ENCODE measurements at places on chromosomes 11 and 22.

- no peak for DNase-seq
These were observed 259.4 kb downstream of the SWAP70 start for GRCh38 chr11:9923280-9923679.

DNA sequence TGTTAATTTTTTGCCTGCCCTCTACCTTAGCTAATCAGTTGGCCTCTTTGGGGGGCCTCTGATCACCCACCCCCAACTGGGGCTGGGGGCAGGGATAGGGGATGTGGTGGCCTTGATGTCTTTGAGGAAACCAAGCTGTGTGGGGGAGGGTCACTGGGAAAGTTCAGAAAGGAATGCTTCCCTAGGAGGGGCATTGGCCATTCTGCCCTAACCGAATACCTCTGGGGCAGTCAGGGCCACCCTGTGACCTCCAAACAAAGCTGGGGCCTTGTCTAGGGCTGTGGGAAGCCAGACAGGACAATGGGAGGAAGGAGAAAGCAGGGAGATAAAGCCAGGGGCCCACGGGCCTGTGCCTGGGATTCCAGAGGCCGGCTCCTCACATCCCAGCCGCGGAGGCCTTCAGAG is 97.5 kb downstream of the TSPAN18 start:
- no peak for DNase-seq

DNA sequence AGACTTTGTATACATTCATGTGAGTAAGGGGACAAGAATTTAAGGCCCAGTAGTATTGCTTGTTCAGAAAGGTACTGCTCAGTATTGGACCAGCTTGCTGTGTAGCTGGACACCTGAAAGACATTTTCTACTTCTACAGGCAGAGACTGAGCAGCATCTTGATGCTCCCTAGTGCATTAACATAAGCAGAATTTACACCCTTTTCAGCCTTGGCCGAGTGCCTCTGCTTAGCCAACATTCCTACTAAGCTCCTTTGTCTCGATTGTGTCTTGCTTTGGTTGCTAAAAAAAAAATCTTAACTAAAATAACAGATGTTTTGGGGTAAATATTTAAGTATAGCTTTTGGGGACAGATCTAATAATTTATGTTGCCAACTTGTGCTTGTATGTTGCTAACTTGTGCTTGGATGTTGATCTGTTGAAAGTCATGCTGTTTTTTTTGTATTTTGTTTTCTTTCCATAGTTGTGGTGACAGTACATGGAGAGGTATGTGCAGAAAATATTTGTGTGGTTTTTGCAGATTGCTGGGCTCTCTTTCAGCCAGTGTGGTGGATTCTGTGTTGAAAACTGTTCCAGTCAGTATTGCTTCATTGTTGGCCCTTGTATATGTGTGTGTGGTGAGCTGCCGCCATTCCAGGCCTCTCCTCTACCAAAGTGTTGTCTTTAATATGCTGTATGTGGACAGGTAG is 3.7 kb downstream of the PTS start:
- DNase-seq = peak; percentile 80

GRCh38 chr11:90476442-90477007 is 253.7 kb upstream of the CHORDC1 start:
- no peak for DNase-seq

DNA sequence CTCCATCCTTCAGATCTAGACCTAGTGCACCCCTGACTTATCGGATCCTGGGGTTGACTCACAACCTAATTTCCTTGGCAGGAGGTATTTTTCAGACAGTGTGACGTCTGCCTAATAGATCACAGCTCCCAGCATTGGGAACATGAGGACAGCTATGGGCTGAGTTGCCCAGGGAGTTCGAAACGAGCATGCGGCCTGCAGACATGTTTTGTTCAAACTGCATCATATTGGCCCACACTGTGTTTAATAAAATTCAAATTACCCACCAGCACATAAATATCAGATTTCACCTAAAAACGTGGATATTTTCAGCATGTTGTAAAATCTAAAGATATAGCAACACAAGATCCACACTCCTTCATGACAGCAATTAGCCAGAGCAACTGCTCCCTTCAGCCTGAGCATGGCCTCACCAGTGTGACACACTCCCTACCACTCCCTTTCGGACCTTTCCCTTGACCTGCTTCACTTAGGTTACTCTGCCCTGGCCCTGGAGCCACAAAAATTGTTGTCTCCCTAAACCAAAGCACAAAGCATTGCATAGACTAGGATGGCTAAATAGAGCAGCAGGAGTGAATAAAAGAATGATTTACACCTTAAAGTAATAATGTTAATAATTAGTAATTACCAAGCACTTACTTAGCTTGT is 53.6 kb upstream of the USP47 start:
- DNase-seq = no peak

- DNase-seq = no peak
These were observed 72.7 kb downstream of the KCNQ1 start for GRCh38 chr11:2517386-2518064.

DNA sequence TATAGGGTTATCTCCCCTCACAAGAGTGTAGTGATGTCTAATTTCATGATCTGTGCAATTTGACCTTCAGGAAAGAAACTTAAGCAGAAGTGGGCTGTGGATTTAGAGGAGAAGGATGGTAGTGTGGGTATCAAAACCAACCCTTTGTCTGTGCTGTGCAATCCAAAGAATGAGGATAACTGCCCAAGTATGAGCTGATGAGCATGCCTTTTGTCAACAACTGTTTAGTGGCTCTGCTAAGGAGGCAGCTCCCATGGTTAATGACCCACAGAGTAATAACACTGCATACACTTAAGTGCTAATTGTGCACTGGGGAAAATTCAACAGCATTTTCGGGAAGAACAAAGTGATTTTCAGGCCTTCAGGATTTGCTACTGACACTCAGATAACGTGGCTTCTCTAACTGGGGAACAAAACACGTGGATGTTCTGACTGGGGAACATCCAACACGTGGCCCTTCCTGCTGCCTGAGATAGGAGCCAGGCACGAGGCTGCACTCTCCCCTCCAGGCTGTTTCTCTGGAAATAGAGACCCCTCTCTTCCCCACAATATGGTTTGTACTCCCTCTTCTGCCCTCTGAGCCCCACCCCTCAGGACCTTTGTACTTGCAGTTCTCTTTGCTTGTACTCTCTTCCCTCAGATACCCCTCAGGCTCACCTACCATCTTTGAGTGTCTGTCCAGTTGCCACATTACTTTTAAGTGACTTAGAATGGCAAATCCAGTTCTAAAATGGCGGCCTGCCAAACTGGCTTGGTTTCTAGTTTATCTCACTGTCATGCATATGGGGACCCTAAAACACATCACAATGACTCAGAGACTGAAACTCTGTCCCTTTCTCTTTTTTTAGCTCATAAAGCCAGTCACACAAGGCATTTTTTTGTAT is 234.9 kb upstream of the POU2AF2 start:
- DNase-seq = no peak

- DNase-seq = no peak
These were observed 47.8 kb upstream of the CD5 start for GRCh38 chr11:61054513-61054912.

DNA sequence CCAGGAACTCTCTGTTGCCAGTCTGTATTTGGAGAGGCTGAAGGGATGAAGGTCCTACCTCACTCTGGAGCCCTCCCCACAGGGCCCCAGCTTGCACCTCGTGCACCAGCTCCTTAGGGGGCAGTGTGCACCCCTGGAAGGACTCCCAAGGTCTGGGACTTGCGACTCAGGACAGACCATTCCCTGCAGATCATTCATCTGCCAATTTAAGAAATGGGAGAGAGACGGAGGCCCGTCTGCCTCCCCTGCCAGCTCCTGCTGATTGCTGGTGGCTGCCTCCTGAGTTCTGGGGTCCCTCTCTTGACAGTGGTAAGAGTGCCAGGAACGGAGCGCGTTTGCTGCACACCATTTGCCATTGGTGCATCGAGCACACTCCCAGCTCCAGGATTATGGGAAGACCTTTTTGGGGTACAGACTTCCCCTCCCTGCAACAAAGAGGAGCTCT is 27.4 kb upstream of the MALAT1 start:
- no peak for DNase-seq

GRCh38 chr11:29989174-29989970 is 27.5 kb downstream of the KCNA4 start:
- DNase-seq = no peak

- no peak for DNase-seq
These were observed 50.9 kb upstream of the RTL6 start for GRCh38 chr22:44548981-44549380.
